ENCODE measurements at places on chromosomes 4 and X.

GRCh38 chr4:184473499-184474262 is 669 bp downstream of the IRF2 start:
- DNase-seq = peak; percentile 30

- DNase-seq = no peak
These were observed 134.4 kb upstream of the JADE1 start for GRCh38 chr4:128675083-128675482.

- DNase-seq = no peak
These were observed 190.6 kb upstream of the TTC29 start for GRCh38 chr4:147136310-147136709.

DNA sequence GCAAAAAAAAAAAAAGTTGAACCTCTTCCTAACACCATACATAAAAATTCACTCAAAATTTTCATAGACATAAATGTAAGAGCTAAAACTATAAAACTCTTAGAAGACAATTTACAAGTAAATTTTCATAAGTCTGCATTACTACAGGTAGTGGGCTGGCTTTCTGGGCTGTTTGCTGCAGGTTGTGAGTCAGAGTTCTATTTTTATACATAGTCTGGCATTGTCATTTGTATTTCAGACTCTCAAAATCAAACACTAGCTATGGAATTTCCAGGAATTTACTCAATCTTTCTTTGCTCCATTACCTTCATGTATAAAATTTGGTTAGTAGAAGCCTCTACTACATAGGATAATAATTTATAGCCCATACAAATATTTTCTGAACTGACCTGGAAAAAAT is 227.2 kb downstream of the COX18 start:
- DNase-seq = no peak

- DNase-seq = no peak
These were observed 34.9 kb downstream of the MGST2 start for GRCh38 chr4:139700568-139700967.

GRCh38 chr4:15692602-15693001 is 10.3 kb upstream of the BST1 start:
- no peak for DNase-seq

All from foreskin fibroblast (primary cell).